ENCODE measurements at places on chromosomes 3 and 15. TPM values are rescaled to one million over a fixed set of nuclear protein-coding genes. Genes with fewer than 3 reads are reported as not detected.

- no peaks in the 10 kb centered on the region for H3K27me3 ChIP-seq
- no peaks in the 10 kb centered on the region for H3K36me3 ChIP-seq
- peak; percentile 95 for DNase-seq
- peak overlapping the region; percentile 98 for H3K27ac ChIP-seq
- H3K4me3 ChIP-seq: peak overlapping the region; percentile 54
Measured at GRCh38 chr15:31216215-31216911, 110.3 kb upstream of the KLF13 start.

DNA sequence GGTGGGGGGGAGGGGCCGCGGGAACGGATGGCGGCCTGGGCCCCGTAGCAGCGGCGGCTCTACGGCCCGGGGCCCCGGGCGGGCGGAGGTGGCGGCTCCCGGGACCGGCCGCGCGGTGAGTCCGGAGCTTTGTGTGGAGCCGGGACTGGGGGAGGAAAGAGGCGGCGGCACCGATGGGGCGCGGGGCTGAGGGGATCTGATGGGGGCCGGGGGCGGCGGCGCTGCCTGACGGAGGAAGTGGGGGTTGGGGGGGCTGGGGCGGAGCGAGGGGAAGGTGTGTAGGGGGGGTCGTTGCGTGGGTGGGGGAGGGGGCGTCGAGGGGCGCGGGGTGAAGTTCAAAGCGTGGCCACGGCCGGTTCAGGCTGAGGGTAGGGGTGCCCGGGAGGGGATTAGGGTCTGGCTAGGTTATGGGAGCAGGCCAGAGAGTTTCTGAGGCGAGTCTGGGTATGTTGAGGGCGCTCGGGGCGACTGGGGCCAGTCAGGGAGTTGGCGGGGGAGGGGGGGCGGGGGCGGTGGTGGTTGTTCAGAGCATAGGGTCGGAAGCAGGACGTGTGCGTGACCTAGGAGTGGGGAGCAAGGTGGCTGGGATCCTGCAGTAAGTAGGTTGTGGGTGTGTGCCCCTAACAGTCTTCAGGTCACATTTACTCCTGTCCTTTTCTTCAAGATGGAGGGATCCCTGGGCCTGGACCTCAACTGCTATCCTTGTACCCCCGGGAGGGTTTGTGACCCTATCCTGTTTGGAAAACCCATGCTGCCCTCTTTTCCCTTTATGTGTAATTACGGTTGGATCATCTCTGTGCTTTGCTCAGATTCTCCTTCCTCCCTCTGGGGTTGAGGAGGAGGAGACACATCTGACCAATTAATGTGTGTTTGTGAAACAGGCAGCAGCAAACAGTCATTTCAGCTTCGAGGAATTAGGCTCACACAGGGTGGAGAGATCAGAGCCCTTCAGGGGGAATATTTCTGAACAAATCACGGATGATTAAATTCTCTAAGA, 644 bp downstream of the ZNF609 start:
- peaks cover 19% of the 10 kb centered on the region for H3K4me1 ChIP-seq
- peak; percentile 28 for DNase-seq
- H3K27me3 ChIP-seq: no peaks in the 10 kb centered on the region
- H3K27ac ChIP-seq: peak overlapping the region; percentile 76
- peaks cover 5% of the 10 kb centered on the region for H3K36me3 ChIP-seq

NANOGP8 gene
- total RNA-seq: not detected

DNA sequence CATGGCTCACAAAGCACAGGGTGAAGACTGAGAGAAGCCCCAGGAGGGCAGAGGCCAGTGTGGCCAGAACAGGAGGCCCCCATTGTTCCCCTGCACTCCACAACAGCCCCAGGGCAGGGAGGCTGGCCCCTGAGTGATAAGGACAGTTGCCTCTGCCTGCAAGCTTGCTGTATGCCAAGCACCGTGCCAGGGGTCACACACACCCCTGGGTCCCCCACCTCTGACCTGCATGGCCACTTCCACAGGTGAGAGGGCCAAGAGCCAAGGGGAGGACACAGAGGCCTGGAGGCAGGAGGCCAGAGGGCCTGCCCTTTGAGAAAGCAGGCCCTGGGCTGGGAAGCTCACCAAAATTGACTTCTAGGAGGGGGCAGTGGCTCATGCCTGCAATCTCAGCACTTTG, 23.7 kb downstream of the ATRIP start:
- no peaks in the 10 kb centered on the region for H3K27me3 ChIP-seq
- peak overlapping the region; percentile 20 for H3K27ac ChIP-seq
- no peak for DNase-seq
- H3K4me1 ChIP-seq: peaks cover 81% of the 10 kb centered on the region

DNA sequence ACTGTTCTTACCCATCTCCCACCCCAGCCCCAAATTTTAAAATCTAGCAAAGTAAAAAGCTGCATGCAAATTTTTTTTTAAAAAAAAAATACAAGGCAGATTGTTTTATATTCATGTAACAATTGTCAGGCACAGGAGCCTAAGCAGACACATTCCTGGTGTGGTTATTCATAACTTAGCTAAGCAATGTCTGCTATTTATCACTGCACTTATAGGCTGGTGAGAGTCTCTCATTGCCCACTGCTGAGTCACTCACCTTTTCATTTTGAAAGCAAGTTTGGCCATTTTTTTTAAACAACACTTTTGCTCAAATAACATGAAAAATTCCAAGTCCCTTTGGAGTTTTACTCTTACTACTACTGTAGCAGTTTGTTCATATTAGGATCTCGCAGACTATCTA, 413.9 kb downstream of the RBMS3 start:
- H3K27me3 ChIP-seq: no peaks in the 10 kb centered on the region
- H3K36me3 ChIP-seq: no peaks in the 10 kb centered on the region
- no peak for DNase-seq
- peak overlapping the region; percentile 72 for H3K27ac ChIP-seq
- peaks cover 38% of the 10 kb centered on the region for H3K4me1 ChIP-seq
